Activated T-helper 1 cell treated with Interleukin-2 at 50 U/mL for 16 hours (primary cell): ENCODE measurements at places on chromosomes 12 and 14.

- no peak for DNase-seq
These were observed 3.7 kb upstream of the FAIM2 start for GRCh38 chr12:49907352-49907751.

GRCh38 chr12:103956509-103957027 lies 9.1 kb upstream of the TDG start:
- DNase-seq: no peak

- no peak for DNase-seq
These were observed 2.8 kb downstream of the PAN2 start for GRCh38 chr12:56330936-56331490.

GRCh38 chr12:88062474-88062873 lies 33.3 kb upstream of the C12orf50 start:
- DNase-seq: no peak

DNA sequence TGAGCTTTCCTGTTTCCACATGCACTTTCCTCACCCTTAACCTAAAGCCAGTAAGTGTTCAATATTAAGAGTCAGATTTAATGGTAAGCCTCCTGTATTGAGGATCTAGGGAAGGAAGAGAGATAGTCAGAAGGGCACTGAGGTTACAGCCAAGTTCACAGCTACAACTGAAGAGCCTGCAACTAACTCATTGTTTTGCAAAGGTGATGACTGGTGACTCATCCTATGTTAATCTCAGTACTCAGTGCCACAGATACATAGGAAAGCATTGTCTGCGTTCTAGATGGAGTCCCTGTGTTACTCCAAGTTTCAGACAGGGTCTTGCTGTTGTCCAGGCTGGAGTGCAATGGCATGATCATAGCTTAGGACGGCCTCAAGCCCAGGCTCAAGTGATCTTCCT lies 157.0 kb upstream of the RBM19 start:
- DNase-seq: no peak

- DNase-seq: no peak
These were observed 48.0 kb downstream of the DRAM1 start for GRCh38 chr12:101925361-101925760.

GRCh38 chr12:20272161-20272560 lies 96.2 kb upstream of the PDE3A start:
- DNase-seq: no peak

GRCh38 chr12:39329018-39329417 lies 113.9 kb downstream of the KIF21A start:
- no peak for DNase-seq

DNA sequence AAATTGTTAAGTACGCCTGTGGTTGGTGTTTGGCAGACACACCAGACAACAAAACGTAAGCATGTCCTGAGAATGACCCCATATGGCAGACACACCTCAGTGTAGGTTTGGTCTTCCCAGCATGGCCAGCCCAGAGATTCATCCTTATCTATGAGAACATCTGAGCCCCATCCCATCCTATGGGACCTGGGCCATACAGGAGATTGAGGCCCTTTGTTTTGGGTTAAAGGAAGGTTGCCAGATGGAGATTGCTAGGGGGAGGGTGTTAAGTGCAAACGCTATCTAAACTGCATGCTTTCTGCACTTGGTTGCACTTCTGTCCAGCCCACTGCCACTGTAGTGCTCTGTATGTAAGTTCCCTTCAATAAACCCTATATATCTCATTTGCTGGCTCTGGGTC lies 4.1 kb upstream of the PCNX4 start:
- DNase-seq: no peak

GRCh38 chr14:100873096-100873482 lies 30.4 kb downstream of the RTL1 start:
- no peak for DNase-seq

GRCh38 chr12:68138480-68138879 lies 21.1 kb downstream of the IFNG start:
- DNase-seq: no peak

DNA sequence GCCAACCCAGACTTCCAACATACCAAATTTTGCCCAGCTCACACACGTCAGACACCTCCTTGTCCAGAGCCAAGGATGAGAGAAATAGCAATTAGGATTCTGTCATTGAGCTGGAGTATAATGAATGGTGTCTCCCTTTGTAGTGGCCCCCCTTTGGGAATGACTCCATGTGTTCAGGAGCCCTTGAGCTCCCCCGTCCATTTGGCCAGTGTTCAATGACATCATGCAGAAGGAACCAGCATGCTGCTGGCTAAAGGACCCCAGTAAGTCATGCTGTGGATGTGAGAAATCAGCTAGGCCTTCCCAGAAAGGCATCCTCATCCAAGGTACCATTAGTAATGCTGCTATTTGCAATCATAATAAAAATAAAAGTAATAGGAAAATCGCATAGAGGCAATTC lies 158.8 kb upstream of the SRRM4 start:
- no peak for DNase-seq

GRCh38 chr12:98595243-98595988 lies 1.9 kb downstream of the SLC25A3 start:
- no peak for DNase-seq

DNA sequence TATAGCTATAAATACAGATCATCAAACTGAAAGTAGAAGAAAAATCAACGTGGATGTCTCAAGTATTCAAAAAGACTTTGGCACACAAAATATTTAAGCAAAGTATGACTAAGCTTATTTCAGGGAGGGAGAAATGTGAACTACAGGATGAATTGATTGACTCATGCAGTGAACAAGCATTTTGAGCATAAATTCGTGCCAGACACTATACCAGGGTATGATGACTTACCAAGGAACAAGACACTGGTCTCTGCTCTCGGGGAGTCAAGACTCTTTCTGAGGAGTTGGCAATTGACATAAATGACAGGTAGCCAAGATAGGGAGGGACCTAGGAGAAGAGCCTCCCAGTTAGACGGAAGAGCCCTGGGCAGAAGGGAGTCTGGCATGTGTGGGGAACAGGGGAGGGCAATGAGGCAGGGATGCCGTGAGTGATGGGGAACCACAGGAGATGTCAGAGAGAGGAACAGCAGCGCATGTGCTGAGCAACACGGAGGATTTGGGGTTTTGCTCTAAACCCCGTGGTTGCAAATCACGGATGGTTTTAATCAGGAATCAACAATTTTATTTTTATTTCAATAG lies 115.2 kb downstream of the TMEM132D start:
- no peak for DNase-seq

DNA sequence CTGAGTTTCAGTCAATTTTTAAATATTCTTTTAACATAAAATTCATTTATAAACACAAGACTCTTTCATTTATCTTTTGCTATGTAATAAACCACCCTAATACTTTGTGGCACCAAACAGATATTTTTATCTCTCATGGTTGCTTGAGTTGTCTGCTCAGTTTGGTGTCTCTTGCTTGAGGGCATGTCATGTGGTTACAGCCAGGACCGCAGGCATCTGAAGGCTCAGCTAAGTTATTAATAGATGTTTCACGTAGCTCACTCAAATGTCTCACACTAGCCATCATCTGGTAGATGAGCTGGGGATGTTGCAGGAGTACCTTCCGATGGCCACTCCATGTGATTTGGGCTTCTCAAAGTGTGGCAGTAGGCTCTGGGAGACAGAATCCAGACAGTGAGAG lies 597.8 kb downstream of the ETNK1 start:
- DNase-seq: no peak

GRCh38 chr12:20487519-20487918 lies 119.2 kb downstream of the PDE3A start:
- DNase-seq: no peak

DNA sequence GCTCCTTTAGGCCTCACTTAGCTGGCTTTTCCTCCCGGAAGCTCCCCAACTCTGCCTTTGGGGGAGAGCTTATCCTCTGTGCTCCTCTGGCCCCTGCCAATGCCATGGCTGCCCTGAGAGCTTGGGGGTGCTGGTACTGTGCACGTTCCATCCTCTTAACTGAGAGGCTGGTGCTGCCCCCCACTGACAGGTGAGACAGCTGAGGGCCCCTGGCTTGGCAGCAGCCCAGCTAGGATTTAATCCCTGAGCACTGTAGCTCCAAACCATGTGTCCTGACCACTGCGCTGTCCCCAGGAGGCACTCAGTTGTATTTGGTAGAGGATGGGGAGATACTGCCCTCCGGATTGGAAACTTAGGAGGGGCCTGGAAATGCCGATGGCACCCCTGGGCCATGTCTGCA lies 46.1 kb downstream of the UBE3B start:
- DNase-seq: no peak

DNA sequence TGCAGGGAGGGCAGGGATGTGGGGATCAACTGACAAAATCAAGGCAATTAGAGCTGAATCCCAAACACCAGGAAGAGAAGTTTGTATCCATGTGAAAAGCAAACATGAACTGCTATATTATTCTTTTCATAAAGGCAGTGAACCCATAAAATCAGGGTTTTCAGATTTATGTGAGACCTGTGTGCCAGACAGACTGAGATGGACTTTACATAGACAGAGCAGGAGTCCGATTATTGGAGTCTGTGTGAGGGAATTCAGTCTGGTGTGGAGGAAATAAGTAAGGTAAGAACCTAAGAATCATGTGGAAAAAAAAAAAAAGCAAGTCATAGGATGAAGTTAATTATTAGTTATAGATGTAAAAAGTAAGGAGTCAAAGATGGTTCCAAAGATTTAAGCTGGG lies 45.1 kb upstream of the SYCP3 start:
- no peak for DNase-seq

DNA sequence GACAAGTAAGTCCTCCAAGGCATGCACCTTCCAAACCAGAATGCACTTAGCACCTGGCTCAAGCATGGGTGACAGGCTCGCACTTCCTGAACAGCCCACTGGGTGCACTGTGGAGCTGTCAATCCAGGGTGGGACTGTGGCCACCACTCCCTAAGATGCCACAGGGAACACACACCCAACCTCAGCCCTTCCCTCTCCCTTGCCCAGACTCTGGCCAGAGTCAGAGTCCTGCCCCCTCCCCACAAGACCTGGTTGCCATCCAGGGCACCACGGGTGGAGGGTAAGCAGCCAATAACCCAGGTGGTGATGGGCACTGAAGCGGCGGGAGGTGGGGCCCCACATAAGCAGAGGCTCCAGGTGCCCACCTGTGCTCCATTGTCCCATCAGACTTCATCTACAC lies 160.6 kb downstream of the MYRFL start:
- no peak for DNase-seq

DNA sequence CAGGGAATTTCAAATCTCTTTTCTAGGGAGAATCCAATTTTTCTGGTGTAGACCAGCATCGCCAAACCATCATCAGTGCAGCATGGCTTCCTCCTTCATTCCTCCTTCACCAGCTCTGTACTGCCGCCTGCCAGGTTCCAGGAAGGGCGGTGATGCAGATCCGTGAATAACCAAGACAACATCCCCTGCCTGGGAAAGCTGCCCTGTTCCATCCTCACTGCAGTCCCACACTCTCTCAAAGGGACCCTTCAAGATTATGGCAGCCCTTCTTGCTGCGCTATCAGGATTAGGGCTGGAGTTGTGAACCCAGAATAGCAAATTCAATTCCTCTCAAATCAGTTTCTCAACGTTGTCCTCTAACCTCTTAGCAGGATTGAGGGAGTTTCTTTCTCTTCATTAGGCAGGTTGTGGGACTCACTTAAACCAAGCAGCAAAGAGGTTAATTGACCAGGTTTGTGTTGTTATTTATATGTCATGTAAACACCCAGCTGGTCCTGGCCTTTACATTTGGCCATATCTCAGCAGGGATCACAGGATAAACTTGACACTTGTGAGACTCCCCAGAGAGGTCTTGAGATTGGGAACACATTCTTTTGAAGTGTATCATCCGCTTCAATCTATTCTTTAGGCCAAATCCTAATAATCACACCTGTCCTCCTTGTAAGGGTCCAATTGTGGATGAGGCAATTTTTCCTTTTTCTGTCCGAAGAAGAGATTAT lies 26.2 kb downstream of the TMEM30B start:
- DNase-seq: no peak

GRCh38 chr12:108410689-108411088 lies 71.6 kb upstream of the CMKLR1 start:
- DNase-seq: no peak

DNA sequence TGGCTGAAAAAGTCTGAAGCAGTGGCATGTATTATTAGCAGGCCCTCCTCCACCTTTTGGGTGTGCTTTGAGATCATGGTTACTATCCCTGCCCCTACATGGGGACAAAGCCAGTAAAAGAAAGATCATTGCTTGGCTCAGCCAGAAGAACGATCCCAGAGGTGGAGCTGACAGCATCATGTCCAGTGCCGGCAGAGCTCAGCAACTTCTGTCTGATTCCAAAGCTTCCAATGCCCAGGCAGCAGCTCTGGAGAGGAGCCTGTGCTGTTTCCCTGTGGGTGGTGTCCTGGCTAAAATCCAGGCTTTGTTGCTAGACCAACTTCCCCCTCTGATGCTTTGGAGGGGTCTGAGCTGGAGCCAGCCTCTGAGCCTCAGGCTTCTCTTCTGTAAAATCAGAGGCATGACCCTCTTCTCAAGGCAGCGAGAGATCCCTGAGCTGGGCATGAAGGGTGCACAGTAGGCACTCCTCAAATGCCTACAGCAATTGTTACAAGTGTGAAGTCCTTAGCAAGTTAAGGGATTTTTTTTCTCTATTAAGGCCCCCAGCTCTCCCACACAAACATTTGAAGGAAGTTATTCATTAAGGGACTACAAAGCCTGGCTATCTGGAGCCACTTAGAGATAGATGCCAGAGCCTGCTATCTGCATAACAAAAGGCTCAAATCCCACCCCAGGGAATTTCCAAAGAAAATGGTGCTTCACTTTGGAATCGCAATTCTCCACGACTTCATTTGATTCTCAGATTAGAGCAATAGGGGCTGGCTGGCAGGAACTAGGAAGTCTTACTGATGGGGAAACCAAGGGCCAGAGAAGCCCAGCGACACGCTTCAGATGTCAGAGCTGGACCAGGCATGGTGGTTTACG lies 10.9 kb upstream of the GSC start:
- no peak for DNase-seq
